RKO (cell line): ENCODE measurements at places on chromosomes 5 and 9.

GRCh38 chr5:73454379-73455036 is 5.9 kb upstream of the FOXD1 start:
- DNase-seq, result peak; percentile 81

GRCh38 chr5:151250346-151251000 is 2.5 kb upstream of the GM2A start:
- DNase-seq, result no peak

- DNase-seq, result no peak
These were observed 435.9 kb upstream of the TLE4 start for GRCh38 chr9:79135681-79136415.

DNA sequence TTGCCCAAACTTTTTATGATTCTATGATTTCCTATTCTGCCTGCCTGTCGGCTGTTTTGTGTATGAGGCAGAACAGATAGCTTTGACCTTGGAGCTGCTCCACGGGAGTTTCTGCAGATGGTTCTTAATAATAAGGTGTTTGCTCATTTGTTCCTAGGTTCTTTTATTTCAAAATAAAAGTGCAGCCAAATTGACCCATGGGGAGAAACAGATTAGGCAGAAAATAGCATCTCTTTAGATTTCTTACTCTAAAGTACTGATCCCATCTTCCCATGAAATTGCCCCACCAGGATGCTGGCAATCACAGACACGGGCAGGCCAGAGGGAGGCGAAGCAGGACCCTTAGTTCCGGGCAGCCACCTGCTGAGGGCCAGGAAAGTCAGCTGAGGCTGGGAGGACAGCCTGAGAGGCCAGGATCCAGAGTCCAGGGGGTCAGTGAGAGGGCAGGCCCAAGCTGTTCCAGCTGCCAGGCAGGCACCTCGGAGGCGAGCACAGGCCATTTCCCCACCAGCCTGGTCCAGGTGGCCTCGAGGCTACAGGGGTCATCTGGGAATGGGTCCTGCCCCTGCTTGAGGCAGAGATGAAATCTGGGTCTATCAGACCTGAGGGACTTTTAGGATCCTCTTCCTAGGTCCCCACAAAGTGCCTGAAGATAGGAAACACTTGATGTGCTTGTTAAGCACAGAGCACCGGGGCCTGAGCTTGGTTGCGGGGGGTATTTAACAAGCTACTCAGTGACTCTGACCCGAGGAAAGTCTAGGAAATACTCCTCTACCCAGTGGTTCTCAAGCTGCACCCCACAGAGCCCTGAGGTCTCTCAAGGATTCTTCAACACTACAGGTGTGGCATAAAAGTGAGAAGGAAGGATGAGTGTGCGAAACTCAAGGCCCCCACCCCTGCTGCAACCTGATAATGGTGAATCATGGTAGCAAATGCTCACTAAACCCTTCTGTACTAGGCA is 145.4 kb downstream of the CMYA5 start:
- no peak for DNase-seq

- no peak for DNase-seq
These were observed 1924.1 kb upstream of the WWC1 start for GRCh38 chr5:166367391-166367790.

GRCh38 chr9:34685591-34685990 is 5.5 kb downstream of the CCL19 start:
- no peak for DNase-seq

- DNase-seq, result peak; percentile 35
These were observed 156.4 kb upstream of the RUSC2 start for GRCh38 chr9:35333551-35333950.

DNA sequence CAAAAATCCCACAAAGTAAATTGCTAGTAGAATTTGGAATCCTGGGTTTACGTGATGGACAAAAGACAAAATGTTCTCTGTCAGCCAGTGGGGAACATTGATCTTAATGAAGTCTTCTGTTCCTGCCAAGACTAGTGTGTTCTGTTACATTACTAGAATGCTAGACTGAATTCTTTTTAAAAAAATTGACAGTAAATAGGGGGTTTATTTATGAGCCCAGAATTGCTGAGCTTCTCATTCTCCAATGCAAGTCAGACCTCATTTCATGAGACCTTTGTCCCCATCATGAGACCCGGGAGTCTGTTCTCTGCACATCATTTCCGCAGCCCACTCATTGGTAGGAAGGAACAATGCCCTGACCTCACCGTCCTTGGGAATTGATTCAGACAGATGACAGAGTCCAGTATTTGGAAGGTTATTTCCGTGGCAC is 173.8 kb upstream of the OTULINL start:
- DNase-seq, result no peak

DNA sequence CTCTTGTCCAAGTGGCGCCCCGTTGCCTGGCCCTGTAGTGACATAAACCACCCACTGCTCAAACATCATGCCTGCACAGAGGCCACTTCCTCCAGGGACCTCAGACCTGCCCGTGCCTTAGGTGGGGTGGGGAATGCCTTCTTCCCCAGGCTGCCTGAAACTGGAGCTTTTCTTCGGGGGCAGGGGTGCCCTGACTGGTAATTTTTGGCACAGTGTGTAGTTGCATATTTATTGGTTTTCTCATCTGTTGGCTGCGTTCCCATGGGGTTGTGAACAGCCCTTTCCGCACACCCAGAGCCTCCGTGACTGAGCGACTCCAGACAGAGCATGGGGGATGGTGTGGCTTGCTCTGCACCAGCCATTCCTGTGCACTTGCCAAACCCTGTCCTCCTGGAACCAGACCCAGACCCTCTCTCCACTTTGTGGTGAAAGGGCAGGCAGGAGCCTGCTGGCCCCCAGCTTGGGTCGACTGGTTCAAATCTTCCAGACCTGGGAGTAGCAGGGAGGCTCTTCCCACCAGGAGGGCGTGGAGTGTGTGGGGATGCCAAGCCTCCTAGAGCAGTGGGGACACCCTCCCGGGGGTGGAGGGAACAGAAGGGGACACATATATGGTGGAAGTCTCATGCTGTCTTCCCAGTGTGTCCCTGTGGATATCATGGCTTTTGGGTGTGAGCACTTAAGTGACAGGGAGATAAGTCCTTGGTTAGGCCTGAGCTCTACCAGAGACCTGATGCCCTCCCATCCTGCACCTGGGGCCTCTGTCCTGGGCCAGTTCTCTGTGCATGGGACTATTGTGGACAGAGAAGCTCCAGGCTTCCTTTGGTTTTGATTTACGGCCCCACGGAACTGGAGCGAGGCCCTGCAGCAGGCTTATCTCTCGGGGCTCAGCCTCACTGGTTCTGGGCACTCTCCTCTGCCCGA is 39.6 kb downstream of the WNK2 start:
- DNase-seq, result peak; percentile 76

- no peak for DNase-seq
These were observed 455.1 kb upstream of the TLE4 start for GRCh38 chr9:79116709-79117108.

GRCh38 chr9:16559418-16560188 is 310.9 kb downstream of the BNC2 start:
- no peak for DNase-seq

- no peak for DNase-seq
These were observed 607.0 kb downstream of the ZNF608 start for GRCh38 chr5:124139477-124139876.

DNA sequence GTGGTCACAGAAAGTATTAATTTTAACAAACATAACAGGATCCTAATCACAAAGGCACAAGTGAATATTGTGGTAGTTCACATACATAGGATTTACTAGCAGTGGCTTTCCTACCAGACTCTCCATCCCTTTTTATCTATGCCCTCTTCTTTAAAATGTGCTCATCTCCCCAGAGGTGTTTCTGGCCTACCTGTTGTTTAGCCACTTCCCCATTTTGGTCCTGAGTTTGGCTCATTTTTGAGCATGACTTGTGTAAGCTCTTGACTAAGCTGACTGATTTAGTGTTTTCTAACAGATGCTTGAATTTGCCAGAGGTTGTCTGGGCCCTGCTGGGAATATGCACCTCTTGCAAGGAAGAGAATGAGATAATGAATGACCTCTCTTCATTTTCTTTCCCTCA is 517.7 kb upstream of the CLINT1 start:
- DNase-seq, result no peak

- DNase-seq, result no peak
These were observed 64.1 kb downstream of the ZFAND5 start for GRCh38 chr9:72300873-72301272.

GRCh38 chr5:118397236-118397635 is 591.1 kb downstream of the DTWD2 start:
- peak; percentile 20 for DNase-seq

- no peak for DNase-seq
These were observed 39.6 kb downstream of the SH3PXD2B start for GRCh38 chr5:172414531-172415361.

DNA sequence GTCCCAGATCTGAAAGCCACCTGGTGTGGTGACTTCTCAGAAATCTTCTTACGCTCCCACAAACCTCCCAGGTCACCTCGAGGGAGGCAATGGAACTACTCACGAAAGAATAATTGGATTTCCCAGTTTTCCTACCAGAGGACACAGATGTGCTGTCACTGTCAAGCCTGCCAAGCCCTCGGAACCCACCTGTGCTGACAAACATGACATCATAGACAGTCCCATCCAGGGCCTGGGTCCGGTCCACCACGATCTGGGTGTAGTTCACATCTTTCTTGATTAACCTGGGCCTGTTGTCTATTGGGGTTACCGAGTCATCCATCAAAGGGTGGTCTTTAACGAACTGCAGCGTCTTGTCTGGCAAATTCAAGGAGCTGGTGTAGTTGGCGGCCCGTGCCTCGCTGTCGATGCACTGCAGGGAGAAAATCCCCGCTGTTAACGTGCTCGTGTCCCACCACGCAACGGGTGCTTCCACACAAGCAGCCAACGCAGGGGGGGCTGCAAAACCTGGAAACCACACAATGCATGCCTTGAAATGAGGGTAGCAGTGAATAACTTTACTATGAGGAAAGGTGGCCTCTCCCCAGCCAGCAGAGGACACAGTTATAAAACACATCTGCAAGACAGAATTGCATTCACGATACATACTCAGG is 69.0 kb downstream of the SECISBP2 start:
- DNase-seq, result no peak

DNA sequence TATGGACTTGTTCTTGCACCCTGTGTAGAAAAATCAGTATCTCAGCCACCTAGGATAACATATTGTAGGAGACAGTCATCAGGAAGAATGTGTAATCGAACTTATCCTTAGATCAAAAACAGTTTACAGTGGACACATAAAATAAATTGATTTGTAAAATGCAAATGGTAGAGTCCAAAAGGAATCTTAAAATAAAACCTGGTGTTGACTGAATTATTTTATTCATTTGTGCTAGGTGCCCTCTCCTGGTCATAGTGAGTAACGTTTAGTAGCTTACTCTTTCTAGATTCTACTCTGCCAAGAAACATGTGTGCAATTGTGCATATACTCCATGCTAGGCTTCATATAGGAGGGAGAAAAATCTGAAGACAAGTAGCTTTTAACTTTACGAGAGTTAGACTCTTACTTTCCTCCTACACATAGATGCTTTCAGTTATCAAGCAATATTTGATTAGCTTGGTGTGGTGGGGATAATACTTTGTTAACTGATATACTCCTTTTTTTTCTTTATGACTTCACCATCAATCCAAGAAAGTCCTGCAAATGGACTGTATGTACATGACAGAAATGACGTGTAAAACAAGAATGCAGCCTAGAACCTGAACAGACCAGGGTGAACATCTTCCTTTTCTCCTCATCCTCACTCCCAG is 23.7 kb upstream of the LOX start:
- DNase-seq, result peak; percentile 92

- no peak for DNase-seq
These were observed 591.9 kb downstream of the LRRC70 start for GRCh38 chr5:63170486-63170885.

DNA sequence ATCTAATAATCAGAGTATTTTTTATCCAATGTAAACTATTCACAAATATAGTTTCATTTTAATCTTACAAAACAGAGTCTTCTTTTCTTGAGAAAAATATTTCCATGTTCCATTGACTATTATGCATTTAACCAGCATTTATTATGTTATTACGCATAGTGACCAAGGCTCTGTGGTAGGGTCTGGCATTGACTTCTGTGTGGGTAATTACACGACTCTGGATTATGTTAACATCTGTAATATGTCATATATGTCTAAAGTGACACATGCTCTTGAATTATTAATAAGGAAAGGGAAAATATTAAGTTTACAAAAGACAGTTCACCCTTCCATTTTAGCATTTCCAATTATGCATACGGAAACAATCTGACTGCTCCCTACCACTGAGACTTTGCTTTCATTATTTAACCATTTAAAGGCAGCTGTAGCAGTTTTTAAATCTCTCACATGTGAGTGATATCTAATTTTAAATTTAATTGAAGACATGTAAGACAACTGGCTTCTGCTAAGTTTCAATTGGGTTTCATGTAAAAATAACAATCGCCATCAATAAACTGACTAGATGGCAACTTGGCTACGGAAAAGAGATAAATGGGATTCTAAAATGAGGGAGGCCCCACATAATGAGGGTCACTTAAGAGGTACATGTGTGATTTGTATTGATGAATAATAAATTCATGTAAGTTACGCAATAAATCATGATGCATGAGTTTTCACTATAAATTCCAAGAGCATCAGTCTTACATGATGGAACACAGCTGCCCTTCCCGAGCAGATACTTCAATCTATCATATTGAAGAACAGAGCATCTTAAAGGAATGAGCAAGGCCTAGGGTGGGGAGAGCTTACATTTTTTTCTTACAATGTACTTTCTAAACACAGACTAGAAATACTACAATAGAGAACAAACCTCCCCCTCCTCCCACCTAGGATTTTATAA is 1056.8 kb downstream of the MAT2B start:
- DNase-seq, result no peak

- no peak for DNase-seq
These were observed 29.0 kb upstream of the ENTREP1 start for GRCh38 chr9:69295872-69296552.

DNA sequence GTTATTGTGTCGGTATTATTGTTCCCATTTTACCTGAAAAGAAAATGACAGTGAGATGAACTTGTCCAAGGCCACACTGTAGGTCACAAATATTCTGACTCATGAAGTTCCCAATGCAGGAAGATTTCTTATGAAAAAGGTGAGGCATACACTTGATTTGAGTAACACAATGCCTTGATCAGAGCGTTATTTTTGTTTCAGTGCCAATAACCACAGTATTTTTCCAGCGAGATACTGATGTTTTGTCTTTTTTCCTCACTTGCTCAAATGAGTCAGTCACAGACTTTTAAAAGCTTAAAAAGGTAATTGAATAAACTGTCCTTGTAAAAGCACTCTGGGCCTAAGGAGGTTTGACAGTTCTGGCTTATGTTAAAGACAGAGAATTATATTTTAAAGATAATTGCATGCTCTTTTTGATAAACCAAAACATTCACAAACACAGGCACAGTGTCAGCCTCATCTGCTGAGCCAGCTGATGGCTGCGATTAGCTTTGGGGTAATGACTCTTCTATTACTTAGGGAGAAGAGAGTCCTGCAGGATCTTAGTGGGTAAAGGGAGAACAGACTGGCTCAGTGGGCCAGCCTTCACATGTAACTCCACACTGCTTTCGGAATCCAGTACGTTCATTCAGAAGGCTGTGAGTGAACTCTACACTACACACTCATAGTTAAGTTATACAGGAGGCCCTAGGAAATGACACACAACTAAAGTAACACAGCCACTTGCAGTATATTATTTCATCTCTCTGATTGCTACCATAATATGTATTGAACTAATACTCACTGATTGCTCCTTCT is 165.5 kb upstream of the CD180 start:
- DNase-seq, result no peak

GRCh38 chr9:133945314-133945975 is 46.7 kb downstream of the VAV2 start:
- no peak for DNase-seq

GRCh38 chr9:105188746-105189145 is 55.7 kb upstream of the SLC44A1 start:
- no peak for DNase-seq
